Stomach (tissue), 19 donors: ENCODE measurements at places on chromosomes 3 and 15. TPM values are rescaled to one million over a fixed set of nuclear protein-coding genes. Genes with fewer than 3 reads are reported as not detected.

DNA sequence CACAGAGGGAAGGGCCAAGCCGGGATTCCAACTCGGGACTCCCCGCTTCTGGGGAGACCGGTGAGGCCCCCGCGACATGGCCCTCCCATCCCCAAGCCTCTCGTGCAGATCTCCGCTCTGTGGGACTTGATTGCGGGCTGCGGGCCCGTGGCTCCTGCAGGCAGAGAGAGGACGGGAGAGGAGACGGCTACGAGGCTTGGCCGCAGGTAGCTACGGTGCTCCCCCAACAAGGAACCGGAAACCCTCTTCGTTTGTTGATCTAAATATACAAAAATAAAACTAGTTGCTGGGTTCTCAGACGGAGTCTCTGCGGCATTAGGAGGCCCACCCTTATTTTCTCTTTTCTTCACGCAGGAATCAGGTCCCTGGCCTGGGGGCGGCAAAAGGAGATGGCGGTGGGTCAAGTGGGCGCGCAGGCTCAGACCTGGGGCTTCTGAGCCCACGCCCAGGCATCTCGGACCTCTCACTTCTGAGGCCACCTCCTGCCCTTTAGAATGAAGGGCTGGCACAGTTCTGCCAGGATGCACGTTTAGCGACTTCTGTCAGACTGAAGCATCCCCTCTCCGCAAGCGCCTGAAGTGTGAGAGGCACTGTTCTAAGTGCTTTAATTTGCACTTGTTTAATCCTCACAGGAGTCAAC is 10.9 kb downstream of the GNB5 start:
- DNase-seq, result no peak

- no peak for DNase-seq
Measured at GRCh38 chr3:57586778-57587177, 10.4 kb downstream of the ARF4 start.

Gene WDR49
- not detected for total RNA-seq

- peak; percentile 78 for DNase-seq
Measured at GRCh38 chr15:34436956-34437442, 609 bp downstream of the GOLGA8A start.

DNA sequence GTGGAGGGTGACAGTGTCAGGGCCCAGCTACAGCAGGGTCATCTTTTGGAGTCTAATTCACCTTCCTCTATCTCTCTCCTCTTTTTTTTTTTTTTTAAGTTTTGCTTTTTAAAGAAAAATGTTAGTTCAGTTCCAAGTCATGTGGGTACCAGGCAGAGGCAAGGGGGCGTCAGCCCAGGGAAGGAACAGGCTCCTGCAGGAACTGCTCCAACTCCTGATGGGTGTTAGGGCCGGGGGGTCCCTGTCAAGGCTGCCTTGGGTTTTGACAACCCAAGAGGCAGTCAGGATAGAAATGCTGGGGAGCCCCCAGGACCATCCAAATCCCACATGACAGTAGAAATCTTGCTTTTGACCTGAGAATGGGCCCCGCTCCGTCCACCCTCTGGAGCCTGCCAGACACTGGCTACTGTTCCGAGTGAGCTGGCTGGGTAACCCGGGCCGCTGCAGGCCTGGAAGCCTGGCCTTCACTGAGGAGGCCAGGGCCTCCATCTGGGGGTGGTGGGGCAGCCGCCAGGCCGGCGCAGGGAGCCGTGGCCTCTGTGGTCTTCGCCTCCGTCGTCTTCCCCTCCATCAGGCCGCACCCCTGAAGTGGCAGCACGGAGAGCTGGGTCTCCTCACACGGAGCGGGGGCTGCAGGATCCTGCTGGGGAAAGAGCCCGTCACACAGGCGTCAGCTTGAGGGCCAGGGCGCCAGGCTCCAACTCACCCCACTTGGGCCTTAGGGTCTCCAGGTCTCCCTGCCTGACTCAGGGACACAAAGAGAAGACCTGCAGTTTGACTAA is 24.2 kb downstream of the RNU5B-1 start:
- DNase-seq, result no peak

DNA sequence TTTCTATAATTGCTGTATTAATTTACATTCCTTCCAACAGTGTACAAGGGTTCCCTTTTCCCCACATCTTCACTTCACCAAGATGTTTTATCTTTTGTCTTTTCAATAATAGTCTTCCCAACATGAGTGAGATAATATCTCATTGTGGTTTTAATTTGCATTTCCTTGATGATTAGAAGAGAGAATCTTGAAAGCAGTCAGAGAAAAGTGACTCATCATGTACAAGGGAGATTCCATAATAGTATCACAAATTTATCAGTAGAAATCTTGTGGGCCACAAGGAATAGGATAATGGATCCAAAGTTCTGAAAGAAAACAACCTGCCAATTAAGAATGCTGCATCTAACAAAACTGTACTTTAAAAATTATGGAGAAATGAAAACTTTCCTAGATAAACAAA is 189.3 kb downstream of the NECTIN3 start:
- no peak for DNase-seq

GRCh38 chr3:130516645-130517512 is at the start of gene COL6A6:
Gene COL6A6 (plus strand): TSS chr3:130517177. CDS start chr3:130560365, 43,188 bp downstream.
- DNase-seq, result peak; percentile 35

Gene LIPH
- total RNA-seq, result 15.2 TPM

GRCh38 chr3:129855832-129856419 is 37.6 kb downstream of the TMCC1 start:
- DNase-seq, result no peak

Gene SCAANT1
- not detected for total RNA-seq

DNA sequence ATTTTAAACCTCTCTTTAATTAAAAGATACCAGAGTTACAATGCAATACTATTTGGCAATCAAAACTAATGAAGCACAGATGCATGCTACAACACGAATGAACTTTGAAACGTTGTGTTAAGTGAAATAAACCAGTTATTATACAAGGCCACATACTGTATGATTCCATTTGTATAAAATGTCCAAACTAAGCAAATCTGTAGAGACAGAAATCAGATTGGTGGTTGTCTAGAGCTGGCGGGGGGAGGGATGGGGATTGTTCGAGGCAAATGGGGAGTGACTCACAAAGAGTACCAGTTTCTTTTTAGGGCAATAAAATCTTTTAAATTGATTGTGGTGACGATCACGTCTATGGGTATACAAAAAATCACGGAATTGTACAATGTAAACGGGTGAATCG is 677.0 kb downstream of the NTRK3 start:
- DNase-seq, result no peak

- DNase-seq, result no peak
Measured at GRCh38 chr3:53776494-53777101, 69.6 kb downstream of the CHDH start.

GRCh38 chr3:113428581-113428980 is 12.7 kb downstream of the CFAP44 start:
- DNase-seq, result no peak

Gene IL20RB
- total RNA-seq, result 4.2 TPM

Gene ADGRG7
- not detected for total RNA-seq

GRCh38 chr3:137264071-137264820 is 306.5 kb downstream of the IL20RB start:
- DNase-seq, result peak; percentile 77

- no peak for DNase-seq
Measured at GRCh38 chr3:87127281-87127680, 99.8 kb upstream of the CHMP2B start.

Gene MGLL
- 10.5 TPM for total RNA-seq

GRCh38 chr3:15272426-15273196 is 59.8 kb downstream of the SH3BP5 start:
- DNase-seq, result no peak

DNA sequence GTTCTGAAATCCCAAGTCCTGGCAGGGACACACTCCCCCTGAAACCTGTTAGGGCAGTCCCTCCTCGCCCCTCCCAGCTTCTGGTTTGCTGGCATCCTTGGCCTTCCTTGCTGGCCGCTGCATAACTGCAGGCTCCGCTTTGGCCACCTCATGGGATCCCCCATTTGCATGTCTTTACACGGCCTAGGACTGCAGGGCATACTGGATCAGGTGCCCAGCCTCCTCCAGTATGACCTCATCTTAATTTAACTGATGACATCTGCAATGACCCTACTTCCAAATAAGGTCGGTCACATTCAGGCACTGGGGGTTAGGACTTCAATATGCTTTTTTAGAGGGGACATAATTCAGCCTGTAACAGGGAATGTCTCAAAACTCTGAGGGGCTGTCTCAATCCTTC is 173.3 kb downstream of the RAB11A start:
- DNase-seq, result peak; percentile 82

DNA sequence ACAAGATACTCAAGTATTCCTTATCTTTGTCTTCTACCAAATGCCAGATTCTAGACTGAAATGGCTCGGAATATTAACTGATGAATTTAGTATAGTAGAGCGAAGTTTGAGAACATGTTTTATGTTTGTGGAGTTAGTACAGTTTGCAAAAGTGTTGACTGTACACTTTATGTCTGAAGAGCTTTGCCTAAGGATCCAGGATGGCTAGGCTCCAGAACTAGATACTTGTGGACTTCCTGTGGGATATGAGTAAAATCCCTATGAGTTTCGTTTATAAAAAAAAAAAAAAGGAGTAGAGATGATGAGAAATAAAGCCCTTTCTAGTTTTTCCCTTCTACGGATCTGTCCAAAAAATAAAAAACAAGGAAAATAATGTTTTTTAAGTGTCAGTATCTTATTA is 96.7 kb downstream of the TP63 start:
- DNase-seq, result peak; percentile 44

DNA sequence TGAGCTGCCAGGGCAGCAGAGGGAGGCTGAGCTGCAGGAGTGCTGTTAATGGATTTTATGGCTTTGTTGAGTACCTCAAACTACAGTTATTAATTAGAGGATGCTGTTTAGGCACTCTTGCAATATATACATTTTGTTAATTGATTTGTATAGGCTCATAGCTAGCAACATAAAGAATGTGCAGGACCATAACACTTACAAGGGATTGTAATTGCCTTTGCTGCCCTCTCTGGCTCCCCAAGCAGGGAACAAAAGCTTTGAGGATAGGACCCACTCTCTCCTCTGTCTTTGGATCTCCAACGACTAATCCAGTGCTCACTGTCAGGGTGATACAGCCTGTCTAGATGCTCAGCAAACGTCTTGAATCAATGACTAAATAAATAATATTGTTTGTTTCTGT is 1.2 kb upstream of the CLSTN2 start:
- DNase-seq, result no peak
